Epithelial cell of prostate (primary cell): ENCODE measurements at places on chromosomes 11 and 22.

GRCh38 chr22:33898121-33898520, 22.2 kb downstream of the LARGE1 start:
- no peak for DNase-seq

DNA sequence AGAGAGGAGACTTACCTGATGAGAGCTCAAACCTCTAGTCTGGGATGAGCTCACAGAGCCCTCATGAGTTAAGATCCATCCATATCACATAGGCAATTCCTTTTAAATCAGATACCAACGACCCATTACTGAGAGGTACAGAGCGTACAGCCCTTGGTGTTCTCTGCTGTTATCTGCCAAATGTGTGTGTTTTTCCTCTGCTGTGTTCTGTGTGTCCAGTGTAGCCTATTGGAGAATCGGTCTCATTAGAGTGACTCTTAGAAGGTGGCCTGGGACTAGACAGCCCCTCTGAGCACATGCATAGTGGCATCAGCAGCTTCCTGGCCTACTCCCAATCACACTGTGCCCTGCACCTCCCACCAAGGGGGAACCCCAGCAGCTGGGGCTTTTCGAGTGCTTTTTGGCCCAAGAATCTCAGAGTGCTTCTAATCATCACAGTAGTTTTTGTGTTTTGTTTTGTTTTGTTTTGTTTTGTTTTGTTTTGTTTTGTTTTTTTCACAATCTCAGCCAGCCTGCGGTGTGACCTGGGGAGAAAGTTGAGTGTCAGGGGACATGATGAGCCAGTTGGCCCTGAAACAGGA, 25.4 kb downstream of the TP53AIP1 start:
- no peak for DNase-seq

GRCh38 chr22:29480512-29481264, 670 bp downstream of the NEFH start:
- DNase-seq: no peak

DNA sequence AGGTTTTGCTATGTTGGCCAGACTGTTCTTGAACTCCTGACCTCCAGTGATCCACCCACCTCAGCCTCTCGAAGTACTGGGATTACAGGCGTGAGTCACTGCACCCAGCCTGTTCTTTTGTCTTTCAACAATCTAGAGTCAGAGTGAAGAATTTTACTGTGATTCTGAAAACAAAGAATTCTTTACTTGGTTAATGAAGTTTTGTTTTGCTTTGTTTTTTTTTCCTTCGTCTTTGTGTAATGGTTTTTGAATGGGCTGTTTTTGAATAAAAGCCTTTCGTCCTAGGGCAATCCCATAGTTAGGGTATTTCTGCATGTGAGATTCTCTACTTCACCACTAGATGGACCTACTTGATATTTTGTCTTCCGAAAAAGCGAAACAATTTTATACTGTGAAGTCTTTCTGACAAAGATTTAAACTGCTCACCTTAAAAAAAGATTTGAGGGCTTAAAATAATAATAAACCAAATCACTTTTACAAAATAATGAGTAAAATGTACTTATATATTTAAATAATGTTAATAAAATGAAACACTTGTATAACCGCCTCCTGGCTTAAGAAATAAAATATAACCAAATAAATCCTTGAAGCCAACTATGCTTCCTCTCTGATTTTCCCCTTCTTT, 43.4 kb upstream of the SC5D start:
- DNase-seq: peak; percentile 40

- peak; percentile 46 for DNase-seq
These were observed 207.7 kb downstream of the KCNA4 start for GRCh38 chr11:29809121-29809520.

DNA sequence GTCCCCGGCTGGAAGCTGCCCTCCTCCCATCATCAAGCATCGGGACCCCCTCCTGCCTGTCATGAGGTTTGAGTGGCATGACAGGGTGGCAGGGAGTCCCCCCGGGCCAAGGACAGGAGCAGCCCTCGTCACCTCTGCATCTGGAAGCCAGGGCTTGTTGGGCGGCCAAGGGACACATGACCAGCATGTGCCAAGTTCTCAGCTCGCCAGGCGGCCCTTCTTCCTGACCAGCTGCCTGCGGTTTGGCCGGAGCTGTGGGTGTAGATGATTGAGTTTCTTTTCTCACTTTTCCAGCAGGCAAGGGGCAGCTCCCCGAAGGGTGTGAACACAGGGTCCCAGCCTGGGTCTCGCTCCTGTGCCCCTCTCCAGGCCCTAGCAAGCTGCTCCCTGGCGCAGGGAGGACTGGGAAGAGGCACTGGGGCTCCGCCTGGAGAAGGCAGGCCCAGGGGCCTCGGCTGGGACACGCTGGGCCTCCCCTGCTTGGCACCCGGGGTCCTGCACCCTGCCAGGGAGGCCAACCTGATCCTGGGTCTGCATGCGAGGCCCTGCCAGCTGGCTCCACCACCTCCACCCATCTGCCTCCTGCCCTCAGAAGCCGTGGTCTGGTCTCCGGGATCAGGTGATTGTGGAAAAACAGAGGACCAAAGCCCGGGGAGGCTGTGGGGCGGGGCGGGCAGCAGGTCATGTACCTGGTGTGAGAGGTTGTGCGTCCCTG, 13.4 kb downstream of the ARHGAP8 start:
- DNase-seq: no peak

- no peak for DNase-seq
These were observed 3.8 kb downstream of the CYB5R3 start for GRCh38 chr22:42645341-42645937.

GRCh38 chr11:75198278-75198973, 42.1 kb upstream of the TPBGL start:
- DNase-seq: no peak

DNA sequence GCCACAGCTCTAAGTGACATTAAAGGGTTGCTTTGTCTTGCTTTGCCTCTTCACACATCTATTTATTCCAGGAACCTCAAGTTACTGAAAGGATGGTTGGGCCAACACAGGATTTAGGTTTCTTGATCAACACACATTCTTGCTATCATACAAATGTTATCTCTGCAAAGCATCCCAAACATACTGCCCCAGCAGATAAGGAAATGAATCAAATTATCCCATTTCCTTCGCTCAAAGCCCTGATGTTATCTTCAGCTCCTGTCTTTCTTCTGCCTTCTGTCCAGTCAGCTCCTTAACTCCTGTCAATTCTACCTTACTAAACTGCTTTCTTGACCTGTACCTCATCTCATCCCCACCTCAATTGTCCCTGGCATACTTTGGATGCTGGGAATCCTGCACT, 355.9 kb upstream of the TENM4 start:
- DNase-seq: no peak

DNA sequence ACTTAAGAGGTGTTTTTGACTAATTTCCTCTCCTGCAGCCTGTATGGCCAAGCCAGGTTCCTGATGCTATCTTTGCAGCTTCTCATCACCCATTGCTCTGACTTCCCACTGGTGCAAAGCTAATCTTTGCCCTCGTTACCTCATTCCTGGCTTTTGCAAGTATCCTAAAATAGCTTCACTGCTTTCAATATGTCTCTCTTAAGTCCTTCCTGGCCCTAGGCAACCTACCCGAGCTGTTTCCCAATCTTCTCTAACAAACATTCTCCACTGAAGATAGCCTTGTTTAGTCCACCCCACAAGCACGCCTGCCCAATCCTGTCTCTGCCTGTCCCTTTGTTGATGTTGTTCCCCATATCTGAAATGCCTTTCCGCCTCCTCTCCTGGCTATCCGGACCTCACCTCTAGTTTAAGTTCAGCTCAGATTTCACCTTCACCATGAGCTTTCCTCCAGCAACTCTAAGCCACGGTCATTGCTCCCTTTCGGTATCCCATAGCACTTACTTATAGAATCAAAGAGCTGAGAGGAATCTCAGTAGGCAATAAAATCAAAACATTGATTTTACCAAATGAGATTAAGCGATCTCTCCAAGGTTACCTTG, 30.1 kb upstream of the CECR2 start:
- peak; percentile 29 for DNase-seq

DNA sequence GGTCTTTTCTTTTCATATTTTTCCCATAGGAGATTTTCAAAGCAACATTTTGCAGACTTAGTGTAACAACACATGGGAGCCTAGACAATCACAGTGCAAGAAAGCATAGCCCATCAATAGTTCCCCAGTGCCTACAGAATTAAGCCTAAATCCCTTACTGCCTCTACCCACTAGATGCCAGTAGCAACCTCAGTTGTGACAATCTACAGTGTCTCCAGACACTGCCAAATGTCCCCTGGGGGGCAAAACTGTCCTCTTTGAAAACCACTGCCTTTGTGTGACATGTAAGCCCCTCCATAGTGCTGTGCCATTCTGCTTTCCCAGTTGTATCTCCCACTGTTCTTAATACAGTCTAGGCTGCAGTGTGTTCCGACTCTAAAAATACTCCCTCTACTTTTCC, 1329.0 kb downstream of the LRRC4C start:
- DNase-seq: no peak

DNA sequence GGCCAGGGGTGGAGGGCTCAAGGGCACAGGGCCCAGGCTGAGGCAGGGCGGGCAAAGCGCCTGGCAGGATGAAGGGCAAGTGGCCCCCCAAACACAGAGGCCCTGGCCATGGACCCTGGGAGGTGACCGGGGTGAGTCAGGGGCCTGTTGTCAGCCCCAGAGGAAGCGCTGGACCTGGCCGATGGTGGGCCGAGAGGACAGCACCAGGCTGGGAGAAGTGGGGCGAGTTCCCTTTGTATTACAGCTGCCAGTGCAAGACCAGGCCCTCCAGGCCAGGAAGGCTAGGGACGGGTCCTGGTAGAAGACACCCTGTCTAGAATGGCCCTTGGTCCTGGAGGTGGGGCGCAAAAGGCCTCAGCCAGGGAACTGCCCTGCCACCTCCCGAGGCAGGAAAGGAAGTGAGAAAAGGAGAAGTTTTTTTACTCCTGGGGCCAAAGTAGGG, 12.8 kb downstream of the CXCR5 start:
- no peak for DNase-seq

DNA sequence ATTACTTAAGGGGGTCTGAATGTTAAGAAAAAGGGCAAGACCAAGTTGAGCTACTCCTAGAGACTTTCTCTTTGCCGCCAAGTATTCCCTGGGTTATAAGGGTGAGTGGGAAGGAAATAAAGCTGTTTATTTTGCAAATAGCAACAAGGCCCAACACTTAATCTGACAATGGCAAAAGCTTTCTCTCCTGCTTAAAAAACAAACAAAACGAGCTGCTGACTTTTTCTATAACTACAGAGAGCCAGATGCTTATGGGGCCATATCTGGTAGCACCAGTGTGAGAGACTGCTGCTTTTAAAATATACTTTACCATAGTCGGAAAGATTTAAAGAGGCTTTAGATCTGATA, 2.3 kb upstream of the KDM2A start:
- no peak for DNase-seq

DNA sequence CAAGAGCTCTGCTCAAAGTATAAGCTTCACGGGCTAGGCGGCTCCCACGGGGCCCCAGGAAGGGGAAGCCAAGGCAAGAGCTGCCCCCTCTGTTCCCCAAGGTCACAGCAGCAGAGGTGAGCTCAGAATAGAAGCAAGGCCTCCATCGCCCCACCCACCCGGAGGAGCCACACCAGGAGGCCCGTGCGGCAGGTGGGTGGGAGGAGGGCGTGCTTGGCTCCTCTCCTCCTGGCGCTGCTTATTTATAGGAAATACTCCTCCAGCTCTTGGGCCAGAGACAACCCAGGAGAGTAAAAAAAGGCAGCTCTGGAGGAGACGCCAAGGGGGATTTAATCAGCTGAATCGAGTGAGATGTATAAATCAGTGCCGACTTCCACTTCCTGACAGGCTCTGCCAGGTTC, 87.8 kb downstream of the FEZ1 start:
- no peak for DNase-seq

DNA sequence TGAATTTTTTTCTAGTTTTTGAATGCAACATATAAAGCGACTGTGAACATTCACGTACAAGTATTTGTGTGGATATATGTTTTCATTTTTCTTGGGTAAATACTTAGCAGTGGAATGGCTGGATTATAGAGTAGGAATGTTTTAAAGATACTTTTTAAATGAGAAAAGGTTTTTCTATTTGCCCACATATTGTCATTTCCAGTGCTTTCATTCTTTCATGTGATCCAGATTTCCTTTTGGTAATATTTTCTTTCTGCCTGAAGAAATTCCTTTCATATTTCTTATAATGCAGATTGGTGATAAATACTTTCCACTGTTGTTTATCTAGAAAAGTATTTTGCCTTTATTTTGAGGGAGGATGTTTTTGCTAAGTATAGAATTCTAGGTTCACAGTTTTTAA, 7.9 kb downstream of the DDB2 start:
- no peak for DNase-seq

GRCh38 chr11:83219095-83219494, 25.6 kb downstream of the ANKRD42 start:
- no peak for DNase-seq

DNA sequence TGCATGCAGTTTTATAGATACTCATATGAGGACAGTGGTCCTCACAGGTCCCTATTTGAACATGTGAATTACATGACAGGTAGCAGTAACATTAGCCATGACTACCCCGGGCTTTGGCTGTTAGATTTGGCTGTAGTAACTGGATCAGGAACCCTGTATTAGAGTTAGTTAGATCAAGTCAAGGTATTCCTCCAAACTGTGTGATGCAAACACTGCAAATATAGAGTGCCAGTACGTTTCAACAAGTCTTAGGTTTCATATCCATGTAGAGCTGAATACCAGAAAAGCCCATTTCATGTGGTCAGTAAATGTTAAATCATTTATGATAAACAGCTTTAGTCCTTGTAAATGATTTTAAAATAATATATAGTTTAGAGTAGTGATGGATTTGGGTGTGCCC, 29.5 kb upstream of the PITPNB start:
- no peak for DNase-seq

DNA sequence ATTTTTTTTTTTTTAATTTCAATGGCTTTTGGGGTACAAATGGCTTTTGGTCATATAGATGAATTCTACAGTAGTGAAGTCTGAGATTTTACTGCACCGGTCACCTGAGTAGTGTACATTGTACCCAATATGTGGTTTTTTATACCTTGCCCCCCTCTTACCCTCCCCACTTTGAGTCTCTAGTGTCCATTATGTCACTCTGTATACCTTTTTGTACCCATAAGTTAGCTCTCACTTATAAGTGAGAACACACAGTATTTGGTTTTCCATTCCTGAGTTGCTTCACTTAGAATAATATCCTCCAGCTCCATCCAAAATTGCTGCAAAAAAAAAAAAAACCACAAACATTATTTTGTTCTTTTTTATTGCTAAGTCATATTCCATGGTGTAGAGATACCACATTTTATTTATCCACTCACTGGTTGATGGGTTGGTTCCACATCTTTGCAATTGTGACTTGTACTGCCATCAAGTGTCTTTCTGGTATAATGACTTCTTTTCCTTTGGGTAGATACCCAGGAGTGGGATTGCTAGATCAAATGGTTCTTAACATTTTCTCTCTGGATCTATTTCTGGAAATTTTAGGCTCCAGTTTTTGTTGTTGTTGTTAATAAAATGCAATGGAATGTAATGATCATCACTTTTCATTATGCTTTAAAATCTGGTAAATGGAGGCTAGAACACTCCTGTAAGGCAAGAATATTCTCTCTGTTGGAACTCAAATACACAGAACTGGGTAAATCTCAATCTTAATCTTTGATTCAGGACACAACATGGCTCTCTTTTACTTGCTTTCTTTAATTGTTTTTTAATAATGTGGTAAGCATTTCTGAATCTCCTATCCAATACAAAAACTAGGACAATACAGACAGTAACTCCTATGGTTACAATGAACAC, 10.3 kb downstream of the NEAT1 start:
- DNase-seq: no peak

- DNase-seq: no peak
These were observed 1060.5 kb downstream of the DLG2 start for GRCh38 chr11:84566671-84567070.

- DNase-seq: no peak
These were observed 203.8 kb downstream of the DLG2 start for GRCh38 chr11:85423316-85423715.
